ENCODE measurements at places on chromosomes 6 and 20. TPM values are rescaled to one million over a fixed set of nuclear protein-coding genes. Genes with fewer than 3 reads are reported as not detected.

The KCNK5 gene
- 0.16 TPM for total RNA-seq

DNA sequence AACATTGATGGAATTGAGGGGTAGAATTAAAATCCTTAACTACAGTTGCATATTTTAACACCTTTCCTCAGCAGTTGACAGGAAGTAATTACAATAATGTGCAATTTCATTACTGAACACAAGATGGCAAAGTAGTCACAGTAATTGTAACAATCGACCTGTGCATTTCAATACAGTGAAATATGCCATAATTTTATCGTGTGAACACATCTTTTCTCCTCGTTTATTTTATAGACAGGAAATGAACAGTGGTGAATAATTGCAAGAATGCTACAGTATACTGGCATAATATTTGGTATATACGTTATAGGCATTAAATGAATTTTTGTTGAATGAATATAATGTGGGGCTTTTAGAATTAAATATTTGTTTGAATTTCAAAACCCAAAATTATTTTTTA lies 25.0 kb downstream of the CYB5R4 start:
- no peak for DNase-seq

DNA sequence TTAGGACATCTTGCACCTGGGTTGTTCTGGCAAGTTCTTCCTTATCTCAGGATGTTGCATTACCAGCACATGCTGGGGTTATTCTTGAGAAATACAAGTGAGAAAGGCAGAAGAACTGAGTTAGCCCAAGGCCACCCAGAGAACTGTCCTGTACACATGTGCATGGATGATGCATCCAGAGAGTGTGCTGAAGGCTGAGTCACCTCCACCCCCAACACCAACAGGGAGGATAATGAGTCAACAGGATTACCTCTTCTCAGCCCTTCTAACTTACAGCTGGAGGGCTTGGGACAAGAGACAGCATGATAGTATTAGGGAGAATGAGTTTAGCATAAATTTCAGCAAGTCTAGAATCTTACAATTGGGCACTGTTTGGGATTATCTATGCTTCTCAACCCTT lies 8.5 kb downstream of the SCGN start:
- no peak for DNase-seq

The POPDC3 gene
- total RNA-seq, result not detected

GRCh38 chr20:39705032-39705431 lies 742.9 kb downstream of the DHX35 start:
- no peak for DNase-seq

GRCh38 chr6:28490205-28490890 lies 25.2 kb downstream of the GPX6 start:
- DNase-seq, result no peak

- no peak for DNase-seq
Measured at GRCh38 chr6:14141351-14142062, 23.9 kb downstream of the CD83 start.

DNA sequence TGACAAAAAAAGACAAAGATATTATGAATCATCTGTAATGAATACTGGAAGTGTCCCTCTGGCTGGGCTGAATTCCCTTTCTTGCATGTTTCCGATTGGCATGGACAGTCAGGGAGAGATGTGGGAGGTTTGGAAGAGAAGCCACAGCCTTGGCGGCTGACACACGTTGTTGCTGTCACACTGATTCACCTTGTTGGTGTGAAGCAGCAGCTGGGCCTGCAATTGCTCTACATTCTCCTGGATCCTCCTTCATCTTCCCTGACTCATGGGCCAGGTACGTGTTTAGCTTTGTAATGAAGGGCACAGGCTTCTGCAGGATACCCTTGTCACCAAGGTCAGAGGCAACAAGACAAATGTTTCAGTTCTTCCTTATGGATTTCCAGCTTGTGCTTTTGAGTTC lies 13.4 kb upstream of the SMIM8 start:
- peak; percentile 27 for DNase-seq

- no peak for DNase-seq
Measured at GRCh38 chr20:62354031-62354808, 12.9 kb downstream of the LAMA5 start.
